ENCODE measurements at places on chromosomes 5 and 9.

GRCh38 chr9:34185778-34186551 lies 7.1 kb downstream of the UBAP1 start:
- peak; percentile 36 for DNase-seq

DNA sequence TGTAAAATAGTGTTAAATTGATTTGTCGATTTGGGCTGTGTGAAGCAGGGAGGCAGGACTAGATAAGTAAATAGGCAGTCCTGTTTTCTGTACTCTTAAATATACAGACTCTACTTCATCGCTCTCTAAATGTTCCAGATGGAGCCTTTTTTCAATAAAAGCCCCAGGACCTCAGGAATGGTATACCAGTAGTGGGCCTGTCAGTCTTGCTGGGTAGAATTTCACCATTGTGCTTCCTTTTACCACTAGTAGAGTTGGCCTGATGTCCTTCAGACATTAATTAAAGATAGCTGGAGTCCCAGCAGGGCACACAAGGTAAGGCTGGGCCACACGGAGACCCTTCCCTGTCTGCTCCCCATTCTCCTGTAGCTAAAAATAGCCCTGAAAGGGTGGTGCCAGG lies 6.0 kb downstream of the SNX18 start:
- no peak for DNase-seq

DNA sequence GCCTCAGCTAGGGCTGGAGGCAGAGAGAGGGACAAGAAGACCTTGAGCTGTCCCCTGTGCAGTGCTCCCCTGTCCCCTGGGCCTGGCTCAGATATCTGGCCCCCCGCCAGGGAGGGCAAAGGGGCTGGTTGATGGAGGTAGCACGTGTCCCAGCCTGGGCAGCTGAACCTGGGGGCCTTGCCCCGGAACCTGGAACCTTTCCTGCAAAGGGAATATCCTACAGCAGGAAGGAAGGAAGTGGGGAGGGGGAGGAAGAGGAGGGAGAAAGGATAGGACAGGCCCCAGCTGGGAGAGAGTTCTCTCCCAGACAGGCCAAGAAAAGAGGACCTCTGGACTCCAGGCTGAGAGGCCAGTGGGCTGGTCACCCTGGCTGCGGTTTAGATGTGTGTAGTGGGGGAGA lies 27.6 kb upstream of the PSD2 start:
- no peak for DNase-seq

- DNase-seq, result no peak
These were observed 41.4 kb upstream of the PAPPA start for GRCh38 chr9:116112236-116112635.

GRCh38 chr5:178424810-178425177 lies 165.4 kb downstream of the COL23A1 start:
- DNase-seq, result no peak

DNA sequence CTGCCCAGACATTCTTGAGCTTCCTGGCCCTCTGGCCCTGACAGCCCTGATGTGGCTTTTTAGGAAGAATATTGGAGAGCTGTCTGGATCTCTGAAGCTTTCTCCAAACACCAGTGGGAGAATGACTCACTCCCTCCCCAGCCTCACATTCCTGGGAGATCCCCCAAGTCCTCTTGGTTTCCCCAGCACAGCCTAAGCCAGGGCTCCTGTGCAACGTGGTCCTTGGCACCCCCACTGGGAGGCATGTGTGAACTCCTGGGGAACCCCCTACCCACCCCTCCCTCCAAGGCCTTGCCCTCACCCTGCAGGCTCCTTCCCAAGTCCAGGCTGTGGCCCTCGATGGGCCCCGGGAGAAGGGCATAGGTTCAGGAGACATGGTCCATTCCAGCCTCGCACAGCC lies 12.7 kb downstream of the GLIPR2 start:
- no peak for DNase-seq

GRCh38 chr9:98450496-98450895 lies 195.0 kb upstream of the TBC1D2 start:
- no peak for DNase-seq

- peak; percentile 11 for DNase-seq
These were observed 79.9 kb downstream of the FNBP1 start for GRCh38 chr9:129962889-129963703.

- DNase-seq, result no peak
These were observed 191.5 kb downstream of the WDR70 start for GRCh38 chr5:37570597-37570996.

DNA sequence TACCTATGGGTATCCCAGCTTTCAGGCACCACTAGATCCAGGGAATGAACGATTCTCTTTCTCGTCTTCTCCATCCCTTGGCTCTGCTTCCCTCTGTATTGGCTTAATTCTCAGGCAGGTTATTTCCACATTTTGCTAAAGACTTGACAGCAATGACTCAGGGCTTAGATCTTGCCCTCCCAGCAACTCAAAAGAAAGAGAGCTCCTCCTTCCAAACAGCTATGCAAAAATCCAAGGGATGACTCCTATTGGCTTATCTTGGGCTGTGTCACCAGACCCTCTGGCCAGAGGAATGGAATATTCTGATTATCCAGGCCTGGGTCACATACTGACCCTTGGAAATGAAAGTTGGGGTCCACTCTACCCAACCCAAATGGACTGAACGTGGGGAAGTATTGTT lies 270.2 kb downstream of the NTRK2 start:
- DNase-seq, result no peak

- no peak for DNase-seq
These were observed 125.5 kb upstream of the FAM174A start for GRCh38 chr5:100409660-100410151.

- no peak for DNase-seq
These were observed 213.3 kb upstream of the TUSC1 start for GRCh38 chr9:25891527-25891926.

- DNase-seq, result no peak
These were observed 86.6 kb upstream of the ANKH start for GRCh38 chr5:14958188-14958587.

- DNase-seq, result peak; percentile 51
These were observed 130.3 kb downstream of the PAX5 start for GRCh38 chr9:36903541-36904435.

DNA sequence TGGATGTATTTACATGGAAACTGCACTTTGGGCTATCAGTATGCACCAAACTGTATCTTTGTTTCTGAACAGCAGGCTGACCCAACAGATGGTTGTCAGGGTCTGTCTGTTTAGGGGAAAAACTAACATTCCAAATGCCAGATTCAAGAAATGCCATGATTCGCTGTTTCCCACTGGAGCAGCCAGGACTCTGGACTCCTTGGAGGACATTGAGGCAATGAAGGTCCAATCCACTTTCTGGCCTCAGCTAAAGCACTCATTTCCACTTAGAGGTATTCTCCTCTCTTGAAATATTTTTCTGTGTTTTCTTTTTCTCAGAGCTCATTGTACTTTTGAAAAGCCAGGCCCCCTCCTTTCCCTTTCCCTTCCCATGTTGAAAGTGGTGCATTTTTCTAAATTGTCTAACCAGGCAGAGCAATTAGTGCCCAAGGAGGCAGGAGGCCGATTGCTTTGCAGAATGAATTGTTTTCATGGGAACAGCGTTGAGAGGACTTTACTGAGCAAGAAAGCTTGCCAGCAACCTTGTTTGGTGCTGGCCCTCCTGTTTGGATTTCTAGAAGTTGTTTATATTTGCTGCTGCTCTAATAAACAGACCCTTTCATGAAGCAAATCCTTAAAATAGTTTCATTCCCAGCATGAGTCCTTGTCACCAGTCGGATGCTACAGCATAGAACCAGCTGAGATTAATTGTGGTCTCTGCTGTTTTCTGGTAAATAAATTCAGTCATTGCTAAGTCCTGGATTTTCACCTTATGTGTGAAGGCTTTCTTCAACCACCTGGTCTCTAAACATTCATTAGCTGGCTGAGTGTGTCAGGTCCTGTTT lies 132.8 kb upstream of the TAF11L2 start:
- no peak for DNase-seq

GRCh38 chr5:133235696-133236426 lies 184.0 kb downstream of the HSPA4 start:
- no peak for DNase-seq

GRCh38 chr9:123725389-123725788 lies 204.5 kb downstream of the DENND1A start:
- no peak for DNase-seq

DNA sequence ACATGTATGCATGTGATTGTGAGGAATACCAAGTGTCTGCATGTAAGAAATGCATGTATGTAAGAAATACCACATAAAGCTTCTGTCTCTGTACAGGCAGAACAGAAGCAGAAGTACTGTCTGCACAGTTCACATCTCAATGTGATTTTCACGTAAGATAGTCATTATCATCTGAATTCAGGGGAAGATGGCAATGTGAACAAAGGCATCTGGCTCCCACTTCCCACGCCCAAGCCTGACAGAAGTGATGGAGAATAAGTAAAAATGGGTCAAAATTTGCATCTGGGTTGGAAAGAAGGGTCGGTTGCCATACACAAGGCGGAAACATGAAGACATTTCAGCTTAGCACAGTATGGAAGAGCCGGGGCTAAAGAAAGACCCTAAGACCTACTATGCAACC lies 71.7 kb downstream of the SUSD1 start:
- DNase-seq, result no peak

- DNase-seq, result no peak
These were observed 82.4 kb upstream of the TAS2R1 start for GRCh38 chr5:9712506-9712905.

DNA sequence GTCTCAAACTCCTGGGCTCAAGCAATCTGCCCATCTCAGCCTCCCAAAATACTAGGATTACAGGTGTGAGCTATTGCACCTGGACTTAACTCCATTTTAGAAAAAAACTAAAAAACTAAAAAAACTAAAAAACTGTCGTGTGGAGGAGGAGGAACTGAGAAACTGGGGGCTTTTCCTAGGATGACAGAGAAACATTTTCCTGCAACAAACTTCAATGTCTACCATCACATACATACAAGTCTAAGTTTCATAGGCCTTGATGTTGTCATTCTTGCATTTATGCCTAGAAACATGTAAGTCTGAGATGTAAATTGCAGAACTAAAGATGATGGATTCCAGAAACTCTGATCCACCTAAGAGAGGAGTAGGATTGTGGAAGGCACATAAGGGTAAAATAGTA lies 556.8 kb downstream of the RAB3C start:
- DNase-seq, result no peak

Measured in Calu3 (cell line).